Activated T-helper 1 cell treated with anti-CD3 and anti-CD28 coated beads, Interleukin-12 subunit alpha, Interleukin-12 subunit beta, Interleukin-2, Interleukin-4 antibody, amounts not matched to agents 30 ng/mL and 10 ng/mL and 1 ng/mL, durations not matched to agents 14 hours and 24 hours and 36 hours (primary cell): ENCODE measurements at places on chromosomes 6 and 20. TPM values are rescaled to one million over a fixed set of nuclear protein-coding genes. Genes with fewer than 3 reads are reported as not detected.

DNA sequence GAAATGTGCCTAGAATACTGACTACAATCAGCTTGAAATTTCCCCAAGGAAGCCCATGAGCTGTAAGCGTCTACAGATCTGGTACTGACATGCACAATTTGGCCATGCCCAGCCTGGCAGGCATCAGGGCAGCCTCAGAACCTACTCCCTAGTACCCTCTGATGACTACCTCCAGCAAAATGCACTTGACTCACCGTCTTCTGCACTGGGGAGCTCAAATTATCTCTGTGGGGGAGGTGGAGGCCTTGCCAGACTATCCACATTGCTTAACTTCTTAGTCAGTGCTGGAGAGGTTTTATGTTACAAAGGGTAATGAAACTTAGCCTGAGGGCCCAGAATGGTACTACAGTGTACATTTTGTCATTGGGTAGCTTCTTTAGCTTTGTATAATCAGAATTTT, 126.0 kb upstream of the ADGRF1 start:
- no peak overlapping the region for H3K4me3 ChIP-seq
- H3K27ac ChIP-seq = no peak overlapping the region
- no peaks in the 10 kb centered on the region for H3K4me1 ChIP-seq
- DNase-seq = no peak
- no peaks in the 10 kb centered on the region for H3K27me3 ChIP-seq

DNA sequence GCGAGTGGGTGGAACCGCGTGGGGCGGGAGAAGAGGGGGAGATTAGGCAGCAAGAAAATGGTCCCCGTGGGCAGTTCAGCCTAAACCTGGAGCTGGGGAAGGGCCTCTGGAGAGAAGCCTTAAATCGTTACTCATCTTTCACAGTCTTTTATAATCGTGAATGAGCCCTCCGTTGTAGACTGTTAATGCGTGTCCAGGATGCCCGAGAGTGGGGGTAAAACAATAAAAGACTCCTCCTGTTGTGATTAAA, 11.0 kb upstream of the ELOVL5 start:
- H3K4me1 ChIP-seq = peaks cover 50% of the 10 kb centered on the region
- peak overlapping the region; percentile 100 for H3K27ac ChIP-seq
- H3K27me3 ChIP-seq = peaks cover under 1% of the 10 kb centered on the region

GRCh38 chr6:70758883-70759282, 91.2 kb downstream of the SMAP1 start:
- peaks cover 5% of the 10 kb centered on the region for H3K36me3 ChIP-seq
- DNase-seq = no peak
- no peak overlapping the region for H3K4me3 ChIP-seq
- no peaks in the 10 kb centered on the region for H3K4me1 ChIP-seq
- H3K27me3 ChIP-seq = no peaks in the 10 kb centered on the region

DNA sequence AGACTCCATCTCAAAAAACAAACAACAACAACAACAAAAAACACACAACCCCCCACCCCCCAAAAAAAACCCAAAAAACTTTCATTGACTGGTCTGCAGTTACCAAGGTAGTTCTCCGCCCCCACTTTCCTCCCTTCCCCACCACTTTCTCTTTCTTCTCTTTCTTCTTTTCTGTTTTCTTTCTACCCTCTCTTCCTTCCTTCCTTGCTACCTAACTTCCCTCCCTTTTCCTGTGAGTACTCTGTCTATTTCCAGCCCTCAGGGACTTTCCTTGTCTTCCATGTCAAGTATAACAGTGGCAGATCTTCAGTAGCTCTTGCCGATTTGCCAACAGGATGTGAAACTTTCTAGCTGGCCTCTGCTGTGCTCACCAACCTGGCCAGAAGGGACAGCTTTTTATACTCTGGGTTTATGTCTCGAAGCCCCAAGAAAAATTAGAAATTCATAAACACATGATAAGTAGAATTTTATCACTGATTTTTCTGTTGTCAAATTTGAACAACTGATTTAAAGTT, 399.5 kb downstream of the QKI start:
- no peaks in the 10 kb centered on the region for H3K4me1 ChIP-seq
- no peaks in the 10 kb centered on the region for H3K36me3 ChIP-seq
- H3K27ac ChIP-seq = no peak overlapping the region
- no peaks in the 10 kb centered on the region for H3K27me3 ChIP-seq

DNA sequence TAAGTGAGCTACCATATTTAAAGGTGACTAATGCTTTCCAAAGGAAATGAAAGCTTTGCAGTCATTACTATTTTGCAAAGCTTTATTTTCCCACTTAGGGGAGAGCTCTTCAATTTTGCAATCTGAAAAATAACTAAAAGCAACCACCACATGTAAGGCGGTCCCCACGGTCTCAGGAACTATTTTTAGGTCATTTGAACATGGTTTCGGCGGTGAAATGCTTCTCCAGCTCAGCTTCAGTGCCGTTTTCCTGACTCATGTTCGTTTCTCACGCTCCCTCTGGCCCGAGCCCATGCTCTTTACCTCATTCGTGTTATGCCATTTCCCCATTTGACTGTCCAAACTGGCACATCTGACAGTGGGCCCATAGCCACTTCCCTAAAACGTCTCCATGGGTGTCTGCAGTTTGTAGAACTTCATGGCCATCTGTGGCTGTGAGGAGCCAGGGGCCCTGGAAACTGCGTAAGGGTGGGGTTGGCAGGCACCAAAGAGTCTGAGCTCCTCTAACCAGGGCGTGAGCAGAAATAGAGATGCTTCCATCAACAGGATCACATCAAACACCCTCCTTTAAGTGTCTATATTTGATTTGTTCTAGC, 46.5 kb downstream of the ADTRP start:
- no peaks in the 10 kb centered on the region for H3K27me3 ChIP-seq
- H3K36me3 ChIP-seq = peaks cover 17% of the 10 kb centered on the region
- peak overlapping the region; percentile 23 for H3K4me3 ChIP-seq
- H3K27ac ChIP-seq = peak overlapping the region; percentile 87
- H3K4me1 ChIP-seq = peaks cover 71% of the 10 kb centered on the region

GRCh38 chr6:85417336-85417735, 32.5 kb upstream of the NT5E start:
- peaks cover 41% of the 10 kb centered on the region for H3K4me1 ChIP-seq
- peaks cover 10% of the 10 kb centered on the region for H3K27me3 ChIP-seq
- no peak for DNase-seq
- no peak overlapping the region for H3K27ac ChIP-seq
- no peak overlapping the region for H3K4me3 ChIP-seq
- no peaks in the 10 kb centered on the region for H3K36me3 ChIP-seq

- no peak for DNase-seq
- no peak overlapping the region for H3K27ac ChIP-seq
- peaks cover 1% of the 10 kb centered on the region for H3K27me3 ChIP-seq
- H3K4me3 ChIP-seq = no peak overlapping the region
- peaks cover 14% of the 10 kb centered on the region for H3K4me1 ChIP-seq
- H3K36me3 ChIP-seq = peaks cover 5% of the 10 kb centered on the region
Measured at GRCh38 chr20:36717021-36717420, 28.9 kb downstream of the NDRG3 start.

DNA sequence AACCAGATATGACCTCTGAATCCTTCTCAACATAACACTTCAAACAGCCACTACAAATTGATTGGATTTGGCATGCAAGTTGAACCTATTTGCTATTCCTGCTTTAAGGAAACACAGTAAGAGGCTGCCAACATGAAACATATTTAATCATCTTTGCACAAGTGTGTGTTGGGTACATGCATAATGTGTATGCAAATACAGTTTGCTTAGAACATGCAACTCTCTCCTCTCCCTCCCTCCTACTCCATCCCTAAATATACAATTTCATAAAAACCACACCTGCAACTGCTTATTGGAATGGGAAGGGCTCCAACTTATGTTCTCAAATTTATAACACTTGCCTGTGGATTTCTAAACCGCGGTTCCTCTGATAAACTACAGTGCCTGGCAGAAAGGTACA, 71.5 kb downstream of the CD83 start:
- no peaks in the 10 kb centered on the region for H3K36me3 ChIP-seq
- H3K27ac ChIP-seq = no peak overlapping the region
- no peak overlapping the region for H3K4me3 ChIP-seq
- no peak for DNase-seq

DNA sequence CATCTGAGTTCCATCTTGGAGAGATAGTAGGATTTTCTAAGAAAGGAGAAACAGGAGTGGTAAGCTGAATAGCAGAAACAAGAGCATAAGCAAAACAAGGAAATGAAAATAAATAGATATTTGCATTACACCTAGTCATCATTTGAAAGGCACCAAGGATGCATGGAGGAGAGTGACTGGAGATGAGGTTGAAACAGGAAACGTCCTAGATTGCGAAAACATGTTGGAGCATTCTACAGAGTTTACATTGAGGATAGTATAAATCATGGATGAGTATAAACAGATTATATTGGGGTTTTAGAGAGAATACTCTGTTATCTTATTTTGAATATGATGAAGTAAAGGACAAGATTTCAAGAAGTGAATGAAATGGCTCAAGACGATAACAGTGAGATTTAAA, 507.3 kb downstream of the EYS start:
- H3K27me3 ChIP-seq = no peaks in the 10 kb centered on the region
- no peaks in the 10 kb centered on the region for H3K36me3 ChIP-seq
- H3K4me1 ChIP-seq = no peaks in the 10 kb centered on the region
- H3K4me3 ChIP-seq = no peak overlapping the region

DNA sequence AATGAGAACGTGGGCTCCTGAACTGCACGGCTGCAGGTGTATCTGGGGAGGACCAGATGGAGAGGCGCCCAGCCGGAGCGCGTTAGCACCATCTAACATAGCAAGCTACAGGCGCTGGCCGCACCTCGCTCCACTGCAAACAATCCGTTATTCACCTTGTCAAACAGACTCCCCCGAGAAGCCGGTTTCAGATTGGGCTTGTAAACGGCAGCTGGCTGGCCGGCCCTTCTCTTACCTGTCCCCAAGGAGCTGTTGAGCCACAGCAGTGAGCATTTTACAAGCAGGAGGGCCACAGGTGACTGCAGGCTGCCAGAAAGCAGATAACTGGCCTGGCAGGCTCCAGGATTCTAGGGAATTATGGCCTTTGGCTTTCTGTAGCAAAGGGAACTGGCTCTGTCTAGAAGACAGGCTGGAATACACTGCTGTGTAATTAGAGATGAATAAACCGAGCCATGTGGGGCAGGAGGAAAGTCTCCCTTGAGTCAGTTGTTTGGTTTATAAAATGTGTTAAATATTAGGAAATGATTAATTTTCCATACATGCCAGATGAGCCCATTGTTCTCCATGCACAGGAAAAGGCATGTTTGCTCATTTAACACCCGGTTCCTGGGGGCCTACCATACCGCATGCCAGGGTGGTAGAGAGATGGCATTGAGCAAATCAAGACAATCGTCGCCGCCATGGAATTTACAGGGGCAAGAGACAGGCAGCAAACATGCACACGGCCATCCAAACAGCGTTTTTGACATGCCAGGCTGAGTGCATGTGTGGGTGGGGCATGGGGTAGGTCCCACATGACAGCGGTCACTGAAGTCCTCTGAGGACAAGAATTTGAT, 159.3 kb downstream of the NFATC2 start:
- H3K36me3 ChIP-seq = peaks cover 40% of the 10 kb centered on the region
- no peak overlapping the region for H3K4me3 ChIP-seq
- peaks cover 62% of the 10 kb centered on the region for H3K4me1 ChIP-seq
- no peaks in the 10 kb centered on the region for H3K27me3 ChIP-seq

DNA sequence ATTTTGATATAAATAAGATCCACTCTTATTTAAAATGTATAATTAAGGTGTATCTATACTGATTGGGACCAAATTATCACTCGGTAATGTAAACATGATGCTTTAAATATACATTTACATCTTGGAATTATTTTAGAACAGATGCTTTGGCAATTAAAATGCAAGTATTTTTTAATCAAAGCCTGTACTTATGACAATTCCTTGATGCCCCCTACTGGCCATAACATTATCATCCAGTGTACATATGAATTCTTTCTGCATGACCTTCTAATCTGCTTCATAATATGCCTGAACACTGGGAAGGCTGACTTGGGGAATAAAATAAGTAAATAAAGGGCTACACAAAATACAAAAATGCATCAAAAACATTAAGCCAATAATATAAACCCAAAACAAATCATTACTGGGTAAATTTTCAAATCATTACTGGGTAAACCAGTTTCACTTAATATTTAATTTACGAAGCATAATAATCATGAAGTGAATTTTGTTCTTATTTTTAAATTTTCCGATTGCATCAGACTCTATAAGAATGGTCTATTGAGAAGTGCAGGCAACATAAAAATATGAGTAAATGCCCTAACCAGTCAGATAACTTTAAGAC, 65.1 kb downstream of the CGA start:
- H3K36me3 ChIP-seq = no peaks in the 10 kb centered on the region
- H3K4me1 ChIP-seq = no peaks in the 10 kb centered on the region
- peaks cover 3% of the 10 kb centered on the region for H3K27me3 ChIP-seq
- H3K27ac ChIP-seq = no peak overlapping the region
- DNase-seq = no peak

DNA sequence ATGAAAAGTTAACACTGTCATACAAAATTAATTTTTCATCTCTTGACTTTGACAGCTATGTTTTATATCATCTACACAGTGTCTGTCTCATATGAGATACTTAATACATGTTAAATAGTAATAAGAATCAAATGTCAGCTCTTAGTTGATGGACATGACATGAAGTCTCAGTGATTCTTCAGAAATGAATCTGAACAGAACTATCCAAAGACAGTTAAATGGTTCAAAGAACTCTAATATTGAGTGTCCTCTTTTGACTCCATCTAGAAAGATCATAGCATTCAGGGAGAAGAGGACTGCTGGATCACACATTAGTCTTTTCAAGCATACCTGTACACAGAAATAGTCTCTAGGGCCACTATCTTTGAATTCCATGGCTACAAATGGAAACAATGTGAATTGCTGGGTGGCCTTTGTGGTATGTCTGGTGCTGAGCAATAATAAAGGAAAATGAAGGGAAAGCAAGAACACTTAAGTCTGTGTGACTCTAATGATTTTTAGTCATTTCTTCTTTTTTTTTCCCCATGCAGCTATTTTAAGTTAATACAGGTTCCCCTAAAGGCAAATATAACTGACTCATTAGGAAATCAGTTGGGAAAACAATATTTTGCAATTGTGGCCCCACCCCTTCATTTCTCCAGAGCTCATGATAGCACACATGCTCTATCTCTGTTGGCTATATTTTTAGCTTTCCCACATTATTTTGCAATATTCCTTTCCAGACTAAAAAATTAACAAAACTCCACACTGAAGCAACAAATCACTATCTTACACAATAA, 367.5 kb downstream of the GRIK2 start:
- no peak overlapping the region for H3K4me3 ChIP-seq
- H3K4me1 ChIP-seq = no peaks in the 10 kb centered on the region
- H3K27me3 ChIP-seq = no peaks in the 10 kb centered on the region
- H3K27ac ChIP-seq = no peak overlapping the region

GRCh38 chr20:32453467-32454163, 95.5 kb downstream of the ASXL1 start:
- no peaks in the 10 kb centered on the region for H3K4me1 ChIP-seq
- H3K36me3 ChIP-seq = no peaks in the 10 kb centered on the region
- H3K4me3 ChIP-seq = no peak overlapping the region
- H3K27me3 ChIP-seq = no peaks in the 10 kb centered on the region
- H3K27ac ChIP-seq = no peak overlapping the region
- no peak for DNase-seq

The SCUBE3 gene
- total RNA-seq = 0.05 TPM in 1 of 2 replicates, not detected in the other

The CARMIL1 gene
- total RNA-seq = 1.7 and 1.9 TPM in 2 replicates

The BPIFB2 gene
- total RNA-seq = not detected in 2 replicates

The FLRT3 gene
- total RNA-seq = not detected in 2 replicates

The MUCL3 gene
- not detected in 2 replicates for total RNA-seq

The PAX1 gene
- total RNA-seq = not detected in 2 replicates

The ZFAND3 gene
- total RNA-seq = 36.9 and 44.1 TPM in 2 replicates

The WFDC5 gene
- 0.27 TPM in 1 of 2 replicates, not detected in the other for total RNA-seq
